NCI-H1417 treated with DMSO at 0.1 percent for 48 hours (cell line): ENCODE measurements at places on chromosomes 5 and 9.

- DNase-seq: no peak
These were observed 21.7 kb upstream of the ADAM19 start for GRCh38 chr5:157597277-157597676.

GRCh38 chr5:132451387-132451786, 39.2 kb downstream of the IRF1 start:
- DNase-seq: no peak

DNA sequence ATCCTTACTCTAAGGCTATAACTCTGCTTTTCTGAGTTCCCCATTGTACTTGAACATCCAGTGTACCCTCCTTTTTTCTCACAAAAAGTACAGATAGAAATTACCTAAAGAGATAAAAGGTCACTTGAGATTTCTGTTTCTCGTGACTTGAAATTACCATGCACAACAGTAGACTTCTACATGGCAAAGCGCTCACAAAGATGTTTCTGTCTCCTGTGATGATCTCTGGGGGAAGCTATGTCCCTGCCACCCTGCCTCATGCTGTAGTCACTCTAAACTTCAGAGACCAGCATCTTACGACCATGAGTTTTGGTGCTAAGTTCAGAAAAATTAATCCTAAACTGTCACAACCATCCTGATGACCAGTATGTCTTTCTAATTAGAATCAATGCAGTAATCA, 36.2 kb downstream of the NFIB start:
- no peak for DNase-seq

DNA sequence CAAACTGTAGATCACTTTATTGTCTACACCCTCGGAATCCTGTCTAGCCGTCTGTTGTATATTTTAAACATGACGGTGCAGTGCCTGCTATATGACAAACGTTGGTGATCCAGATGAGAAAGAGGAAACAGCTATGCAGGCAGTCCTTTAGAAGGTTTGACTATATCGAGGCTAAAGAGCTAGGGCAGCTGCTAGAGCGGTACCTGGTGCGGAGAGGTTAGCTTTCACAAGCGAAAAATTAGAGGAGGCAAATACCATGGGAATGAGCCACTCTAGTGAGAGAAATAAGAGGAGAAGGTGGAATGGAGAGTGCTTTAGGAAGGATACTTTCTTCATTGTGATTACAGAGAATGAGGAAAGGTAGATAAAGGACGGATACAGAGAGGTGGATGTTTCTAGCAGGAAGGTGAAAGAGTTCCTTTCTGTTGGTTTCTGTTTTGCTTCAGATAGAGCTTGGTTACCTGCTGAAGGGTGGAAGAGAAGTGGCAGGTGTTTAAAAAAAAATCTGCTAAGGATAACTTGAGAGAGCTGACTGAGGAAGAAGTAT, 959 bp upstream of the FBXL17 start:
- DNase-seq: no peak

GRCh38 chr9:113734826-113735225, 141.3 kb upstream of the ZNF618 start:
- no peak for DNase-seq

- no peak for DNase-seq
These were observed 133.8 kb upstream of the SLC24A2 start for GRCh38 chr9:19922476-19923118.

DNA sequence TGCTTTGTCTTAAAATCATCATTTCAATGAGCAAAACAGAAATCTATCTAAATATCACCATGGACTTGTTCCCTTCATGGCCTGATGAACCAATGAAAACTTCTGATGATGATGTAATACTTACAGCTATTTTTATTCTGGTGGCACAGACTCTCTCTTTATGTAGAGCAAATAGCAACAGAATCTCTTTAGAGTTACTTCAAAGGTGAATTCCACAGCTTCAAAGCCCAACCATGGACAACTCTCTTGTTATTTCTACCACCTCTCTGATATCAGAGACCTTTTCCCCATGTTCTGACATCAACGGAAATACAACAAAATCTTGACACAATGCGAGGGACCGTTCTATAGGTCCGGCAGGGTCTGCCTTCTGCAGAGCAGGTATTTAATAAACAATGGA, 70.1 kb downstream of the RETREG1 start:
- no peak for DNase-seq

DNA sequence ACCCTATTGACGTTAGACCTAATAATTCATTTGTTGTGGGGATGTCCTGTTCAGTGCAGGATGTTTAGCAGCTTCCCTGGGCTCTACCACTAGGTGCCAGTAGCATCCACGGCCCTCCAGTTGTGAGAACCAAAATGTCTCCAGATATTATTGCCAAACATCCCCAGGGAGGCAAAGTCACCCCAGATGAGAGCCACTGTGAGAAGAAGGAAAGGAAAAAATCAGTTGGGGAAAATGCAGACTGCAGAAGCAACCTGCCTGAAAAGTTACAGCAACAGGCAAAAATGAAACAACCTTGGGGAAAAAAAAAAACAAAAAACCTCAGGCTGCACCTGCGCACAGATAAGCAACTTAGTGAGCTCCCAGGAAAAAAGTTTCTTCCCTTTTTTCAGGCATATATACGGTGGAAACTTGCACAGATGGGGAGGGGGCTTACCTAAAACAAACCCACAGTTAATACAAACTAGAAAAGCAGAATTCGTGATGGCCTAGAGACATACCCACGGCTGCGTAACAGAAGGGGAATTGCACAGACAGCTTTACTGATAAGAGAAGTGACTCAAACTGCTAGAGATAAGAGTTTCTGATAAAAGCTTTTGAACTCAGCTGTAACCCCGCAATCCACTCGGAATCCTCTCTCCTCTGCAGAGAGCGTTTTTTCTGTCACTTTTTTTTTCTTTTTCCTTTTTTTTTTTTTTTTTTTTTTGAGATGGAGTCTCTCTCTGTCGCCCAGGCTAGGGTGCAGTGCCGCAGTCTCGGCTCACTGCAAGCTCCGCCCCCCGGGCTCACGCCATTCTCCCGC, 29.8 kb upstream of the FBP1 start:
- DNase-seq: no peak

DNA sequence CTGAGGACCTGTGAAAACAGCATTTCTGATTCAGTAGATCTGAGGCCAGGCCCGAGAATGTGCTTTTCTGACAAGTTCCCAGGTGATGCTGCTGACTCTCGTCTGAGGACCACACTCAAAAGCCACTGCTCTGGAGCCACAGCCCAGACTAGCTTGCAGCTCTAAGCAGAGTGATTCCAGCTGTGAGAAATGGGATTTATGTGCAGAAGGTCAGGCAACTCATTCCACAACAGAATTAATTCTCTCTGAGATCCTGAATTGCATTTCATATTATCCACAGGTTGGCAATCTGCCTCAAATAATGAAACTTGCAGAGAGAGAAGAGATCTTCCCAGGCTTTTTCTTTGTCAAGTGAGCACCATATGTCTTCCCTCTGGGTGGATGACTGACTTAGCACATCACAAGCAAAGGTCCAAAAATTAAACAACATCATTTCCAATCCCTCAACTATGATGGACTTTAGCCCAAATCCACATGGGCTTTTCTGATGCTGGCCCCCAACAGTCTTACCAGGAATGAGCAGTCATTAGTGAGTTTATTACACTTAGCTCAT, 140.2 kb downstream of the ALDH1A1 start:
- DNase-seq: no peak

DNA sequence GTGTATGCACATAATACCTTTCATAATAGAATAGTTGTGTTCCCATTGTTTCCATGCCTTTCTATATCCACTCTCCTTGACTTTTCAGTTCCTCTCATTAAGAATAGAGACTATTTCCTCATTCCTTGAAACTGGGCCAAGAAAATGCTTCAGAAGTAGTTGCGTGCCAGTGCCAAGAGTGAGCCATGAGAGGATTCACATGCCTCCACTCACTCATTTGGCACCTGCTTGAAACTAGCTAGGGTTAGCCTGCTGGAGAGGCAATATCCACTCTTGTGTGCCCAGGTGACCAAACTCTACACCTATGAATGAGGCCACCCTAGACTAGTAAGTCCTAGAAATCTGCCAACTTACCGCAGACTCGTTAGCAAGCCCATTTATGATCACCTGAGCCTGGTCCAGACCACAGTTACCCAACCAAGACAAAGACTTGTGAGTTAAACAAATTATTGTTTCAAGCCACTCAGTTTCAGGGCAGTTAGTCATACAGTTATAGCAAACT, 276.3 kb downstream of the EPB41L4A start:
- DNase-seq: no peak

GRCh38 chr5:73587923-73588322, 22.4 kb downstream of the UTP15 start:
- no peak for DNase-seq

DNA sequence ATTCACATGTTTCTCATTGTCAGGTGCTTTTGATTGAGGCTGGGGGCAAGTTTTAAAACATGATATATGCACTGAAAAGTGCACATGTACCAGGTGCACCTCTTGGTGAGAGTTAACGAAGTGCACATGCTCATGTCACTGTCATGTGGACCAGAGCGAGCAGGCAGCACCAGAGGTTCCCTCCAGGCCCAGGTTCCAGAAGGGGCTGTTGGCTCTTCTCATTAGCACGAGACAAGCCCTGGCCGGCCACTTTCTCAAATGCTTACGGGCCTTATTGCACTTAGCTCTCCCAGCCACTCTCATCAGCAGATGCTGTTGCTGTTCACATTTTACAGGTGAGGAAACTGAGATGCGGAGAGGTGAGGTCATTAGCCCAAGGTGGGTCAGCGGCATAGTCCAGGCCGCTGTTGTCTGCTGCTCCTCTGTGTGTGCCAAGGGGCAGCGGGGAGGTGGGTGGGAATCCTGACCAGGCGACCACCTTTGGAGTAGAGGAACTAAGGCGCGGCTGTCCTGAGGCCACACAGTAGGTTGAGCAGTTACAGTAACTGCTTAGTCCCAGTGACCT, 27.4 kb downstream of the TENT4A start:
- no peak for DNase-seq
